Neural progenitor cell (in vitro differentiated cells): ENCODE measurements at places on chromosomes 2 and 18.

DNA sequence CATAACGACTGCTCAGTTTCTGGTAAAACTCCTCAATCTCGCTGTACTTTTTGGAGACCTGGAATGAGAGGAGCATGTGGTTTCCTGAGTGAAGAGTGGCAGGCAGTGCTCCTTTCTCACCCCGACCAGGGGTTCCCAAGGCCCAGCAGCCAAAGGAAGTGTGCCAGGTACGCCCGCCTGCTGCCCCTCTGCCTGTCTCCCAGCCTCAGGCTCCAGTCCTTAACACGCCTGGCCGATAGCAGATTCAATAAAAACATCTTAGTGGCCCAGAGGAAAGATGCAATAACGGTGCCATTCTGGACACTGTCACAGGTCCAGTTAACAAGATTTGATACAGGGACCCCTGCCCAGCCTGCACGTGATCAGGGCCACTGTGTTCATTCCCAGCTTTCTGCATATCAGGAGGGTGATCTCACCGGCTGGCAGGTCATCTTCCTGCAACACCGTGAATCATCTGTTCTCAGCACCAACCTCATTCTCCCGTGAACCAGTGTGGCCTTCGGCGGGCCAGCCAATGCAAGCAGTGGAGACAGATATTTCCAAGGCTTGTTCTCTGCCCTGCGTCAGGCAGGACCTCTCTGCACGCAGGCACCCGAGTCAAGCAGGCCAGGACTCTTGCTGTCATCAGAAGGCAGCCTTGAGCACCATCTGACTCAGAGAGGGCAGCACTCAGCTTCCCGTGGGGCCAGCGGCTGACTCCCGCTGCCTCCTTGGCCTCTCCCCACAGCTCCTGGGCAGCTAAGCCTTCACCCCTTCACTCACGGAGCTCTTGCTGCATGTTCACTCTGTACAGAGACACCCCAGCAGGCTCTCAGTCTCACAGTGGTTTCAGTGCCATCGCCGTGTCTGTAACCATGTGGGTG is 9.5 kb downstream of the HS1BP3 start:
- no peak for DNase-seq

GRCh38 chr2:4942441-4942840 is 749.7 kb upstream of the SOX11 start:
- DNase-seq: no peak

- peak; percentile 84 for DNase-seq
Measured at GRCh38 chr2:231563378-231563961, 29.2 kb upstream of the TEX44 start.

GRCh38 chr2:216109962-216110614 is 940 bp downstream of the XRCC5 start:
- DNase-seq: peak; percentile 39

GRCh38 chr2:220433131-220433530 is 805.7 kb downstream of the SLC4A3 start:
- DNase-seq: no peak

DNA sequence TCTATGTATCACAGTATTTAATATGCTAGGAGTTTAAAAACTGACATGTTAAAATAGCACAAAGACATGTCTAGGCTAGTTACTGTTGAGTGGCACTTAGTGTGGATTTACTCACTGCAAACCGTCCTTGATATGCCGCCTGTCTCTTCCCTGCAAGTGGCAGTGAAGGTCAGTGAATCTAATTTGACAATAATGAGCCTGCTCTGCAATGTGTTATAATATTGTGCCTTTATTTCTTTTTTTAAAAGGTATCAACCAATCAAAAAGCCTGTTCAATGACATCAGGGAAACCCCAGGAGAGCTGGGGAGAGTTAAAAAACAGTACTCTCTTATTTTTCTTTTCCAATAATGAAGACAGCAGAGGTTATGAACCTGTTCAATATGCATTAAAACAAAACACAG is 384.1 kb downstream of the ERBB4 start:
- DNase-seq: no peak

GRCh38 chr2:166256896-166257295 is 118.8 kb downstream of the SCN9A start:
- peak; percentile 3 for DNase-seq

DNA sequence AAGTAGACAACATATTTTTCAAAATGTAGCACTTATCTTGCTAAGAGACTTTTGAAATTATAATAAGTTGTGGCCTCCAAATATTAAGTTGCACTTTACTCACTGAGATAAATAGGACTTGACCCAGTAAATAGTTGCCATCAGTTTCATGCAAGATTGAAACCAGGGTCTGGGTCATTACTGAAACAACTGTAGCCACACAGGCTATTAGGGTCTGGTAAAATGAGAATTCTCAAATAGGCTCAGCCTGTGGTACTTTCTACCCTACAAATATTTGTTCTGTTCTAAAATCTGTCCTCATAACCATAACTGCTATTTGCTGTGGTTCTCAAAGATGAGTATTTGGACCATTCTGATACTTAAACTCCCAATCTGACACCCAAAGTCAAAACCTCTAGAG is 115.4 kb upstream of the STK17B start:
- no peak for DNase-seq

DNA sequence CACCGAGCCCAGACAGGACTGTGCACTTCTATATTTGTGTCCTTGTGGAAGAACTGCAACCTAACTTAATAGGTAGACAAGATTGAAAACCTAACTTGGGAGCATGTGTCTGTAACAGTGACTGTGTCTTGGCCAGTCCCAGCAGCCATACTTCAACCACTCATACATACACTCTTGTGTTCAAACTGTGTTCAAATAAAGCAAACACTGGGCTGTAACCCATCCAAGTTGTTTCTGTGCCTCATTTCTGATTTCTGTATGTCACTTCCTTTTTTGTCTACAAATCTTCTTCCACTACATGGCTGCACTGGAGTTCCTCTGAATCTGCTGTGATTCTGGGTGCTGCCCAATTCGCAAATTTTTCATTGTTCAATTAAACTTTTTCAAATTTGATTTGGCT is 31.0 kb downstream of the MSGN1 start:
- DNase-seq: no peak

DNA sequence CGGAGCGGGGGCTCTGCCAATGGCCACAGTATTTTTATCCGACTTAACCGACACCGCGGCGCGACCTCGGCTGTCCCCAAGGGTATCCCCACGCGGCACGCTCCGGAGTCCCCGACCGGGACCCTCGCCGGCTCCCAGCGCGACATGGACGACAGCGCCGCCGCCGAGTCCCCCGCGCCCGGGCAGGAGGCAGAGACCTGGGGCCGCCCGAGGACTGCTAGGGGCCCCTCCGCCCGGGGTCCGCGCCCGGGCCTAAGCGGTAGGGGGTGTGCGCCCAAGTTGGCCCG is 468 bp downstream of the UXS1 start:
- peak; percentile 47 for DNase-seq

GRCh38 chr18:75304678-75305557 is 94.3 kb downstream of the TSHZ1 start:
- no peak for DNase-seq

- DNase-seq: no peak
Measured at GRCh38 chr2:189050165-189050712, 76.1 kb downstream of the COL3A1 start.

DNA sequence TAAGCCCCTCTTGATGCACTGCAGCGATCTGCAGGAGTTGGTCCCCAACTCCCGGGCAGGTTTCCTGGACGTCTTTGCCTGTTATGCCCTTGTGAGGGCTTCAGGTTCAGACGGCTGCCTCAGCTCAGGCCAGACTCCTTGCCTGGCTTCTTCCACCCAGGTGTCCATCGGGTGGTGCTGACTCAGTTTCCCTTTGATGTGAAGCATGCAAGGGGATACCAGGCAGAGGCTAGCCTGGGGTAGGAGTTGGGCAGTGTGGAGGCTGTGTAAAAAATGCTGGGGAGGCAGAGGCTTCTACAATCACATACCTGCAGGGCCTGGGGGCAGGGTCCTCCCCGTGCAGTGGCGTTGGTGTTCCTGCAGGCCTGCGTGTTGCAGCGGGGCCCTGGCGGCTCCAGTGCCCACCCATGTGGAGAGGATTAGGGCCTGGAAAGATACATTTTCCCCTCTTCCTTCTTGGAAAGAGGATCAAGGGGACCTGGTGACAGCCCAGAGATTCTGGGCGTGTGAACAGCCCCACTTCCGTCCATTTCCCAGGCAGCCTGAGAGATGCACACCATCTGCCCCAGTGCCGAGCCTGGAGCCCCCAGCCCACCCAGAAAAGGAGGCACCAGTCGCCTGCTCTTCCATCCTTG is 338.3 kb downstream of the DYSF start:
- no peak for DNase-seq

DNA sequence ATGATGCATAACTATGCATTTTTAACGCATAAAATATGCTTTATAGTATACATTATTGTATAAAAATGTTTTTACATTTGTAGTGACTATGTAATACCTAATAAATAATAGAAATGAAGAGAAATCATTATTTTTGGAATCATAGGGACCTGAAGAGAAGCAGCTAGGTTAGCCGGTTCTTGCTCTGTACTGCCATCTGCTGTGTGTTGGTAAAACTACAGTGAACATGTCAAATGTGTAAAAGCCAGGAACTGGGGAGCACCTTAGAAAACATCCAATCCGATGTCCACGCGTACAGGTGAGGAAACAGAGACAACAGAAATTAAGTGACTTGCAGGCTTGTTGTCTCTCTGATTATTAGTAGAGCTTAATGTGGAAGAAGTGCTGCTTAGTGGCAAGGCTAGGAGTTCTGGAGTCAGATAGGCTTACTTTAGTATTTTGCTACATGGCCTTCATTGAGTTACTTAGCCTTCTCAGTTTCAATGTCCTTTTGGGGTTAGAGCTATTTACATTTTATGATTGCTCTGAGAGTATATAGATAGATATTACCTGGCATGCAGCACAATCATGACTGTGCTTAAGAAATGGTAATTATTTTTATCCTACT is 386.5 kb downstream of the DLGAP1 start:
- peak; percentile 65 for DNase-seq

DNA sequence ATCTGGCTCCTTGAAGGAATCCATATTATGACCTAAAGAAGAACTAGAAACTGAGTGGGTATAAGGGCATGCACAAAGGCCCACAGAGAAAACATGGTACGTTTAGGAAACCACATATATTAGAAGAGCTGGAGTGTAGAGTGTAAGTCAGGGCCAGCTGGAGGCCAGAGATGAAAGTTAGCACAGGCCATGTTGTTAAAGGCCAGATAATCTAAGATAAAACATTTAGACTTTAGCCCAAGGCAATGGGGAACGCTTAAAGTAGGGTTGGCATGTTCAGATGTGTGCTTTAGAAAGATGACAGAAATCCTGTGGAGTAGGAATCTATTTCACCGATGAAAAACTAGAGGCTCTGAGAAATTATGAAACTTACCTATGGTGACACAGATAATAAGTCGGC is 229.1 kb upstream of the NRP2 start:
- DNase-seq: no peak

- no peak for DNase-seq
Measured at GRCh38 chr2:223076573-223076972, 24.6 kb downstream of the KCNE4 start.

DNA sequence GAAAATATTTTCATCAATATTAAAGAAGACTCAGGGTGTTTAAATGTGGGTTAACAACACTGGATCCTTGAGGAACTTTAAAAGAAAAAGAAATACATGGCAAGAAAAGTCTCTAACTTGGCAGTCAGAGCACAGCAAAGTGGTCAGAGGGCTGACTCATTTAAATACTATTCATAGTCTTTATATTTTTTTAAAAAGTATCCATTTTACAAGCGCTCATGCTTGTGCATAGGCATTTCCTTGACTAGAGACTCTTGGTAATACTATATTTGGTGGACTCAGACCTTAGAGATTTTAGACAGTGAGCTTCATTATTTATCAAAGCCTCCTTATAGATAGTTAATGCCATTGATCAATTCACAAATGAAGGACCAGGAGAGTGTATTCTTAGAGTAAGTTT is 110.2 kb downstream of the ABCA12 start:
- DNase-seq: no peak

GRCh38 chr2:11346023-11346482 is 1.6 kb upstream of the ROCK2 start:
- no peak for DNase-seq

DNA sequence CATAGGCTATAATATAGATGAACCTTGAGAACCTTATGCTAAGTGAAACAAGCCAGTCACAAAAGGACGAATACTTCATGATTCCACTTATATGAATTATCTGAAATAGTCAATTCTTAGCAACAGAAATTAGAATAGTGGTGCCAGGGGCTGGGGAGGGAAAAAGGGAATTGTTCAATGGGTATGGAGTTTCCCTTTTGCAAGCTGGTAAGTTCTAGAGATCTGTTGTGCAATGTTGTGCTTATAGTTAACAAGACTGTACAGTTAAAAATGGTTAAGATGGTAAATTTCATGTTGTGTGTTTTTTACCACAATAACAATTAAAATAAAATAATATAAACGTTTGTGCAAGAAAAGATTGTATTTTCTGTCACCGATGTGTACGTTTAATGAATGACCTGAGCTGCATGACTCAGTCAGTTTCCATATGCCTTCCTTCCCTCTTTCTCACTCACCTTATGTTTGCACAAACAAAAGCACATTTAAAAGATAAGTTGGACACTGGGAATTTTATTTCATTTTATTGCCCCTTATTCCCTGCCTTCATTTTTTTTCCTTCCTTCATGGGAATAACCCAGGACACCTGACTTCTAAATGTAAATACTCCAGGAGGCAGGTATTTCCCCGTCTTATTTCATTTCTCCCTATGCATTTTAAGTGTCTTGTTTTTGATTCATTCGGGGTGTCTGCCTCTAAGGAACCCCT is 143.7 kb upstream of the TTC39C start:
- DNase-seq: no peak

- DNase-seq: no peak
Measured at GRCh38 chr2:85438201-85439024, 19.9 kb downstream of the SH2D6 start.

DNA sequence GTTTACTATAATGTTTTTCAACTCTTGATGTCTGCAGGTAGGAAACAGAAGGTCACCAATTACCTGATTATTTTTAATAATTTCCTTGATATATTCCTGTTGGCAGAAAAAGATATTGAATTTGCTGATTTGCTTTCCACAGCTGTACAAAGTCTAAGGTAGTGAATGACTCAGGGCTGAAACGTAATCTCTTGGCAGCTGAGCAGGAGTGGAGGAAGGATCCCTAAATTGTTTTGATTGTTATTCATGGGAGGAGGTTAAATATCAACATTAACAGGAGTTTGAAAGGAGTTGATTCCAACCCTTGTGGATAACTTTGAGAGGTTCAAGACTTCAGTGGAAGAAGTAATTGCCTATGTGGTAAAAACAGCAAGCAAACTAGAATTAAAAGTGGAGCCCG is 345.2 kb upstream of the SLC8A1 start:
- no peak for DNase-seq

DNA sequence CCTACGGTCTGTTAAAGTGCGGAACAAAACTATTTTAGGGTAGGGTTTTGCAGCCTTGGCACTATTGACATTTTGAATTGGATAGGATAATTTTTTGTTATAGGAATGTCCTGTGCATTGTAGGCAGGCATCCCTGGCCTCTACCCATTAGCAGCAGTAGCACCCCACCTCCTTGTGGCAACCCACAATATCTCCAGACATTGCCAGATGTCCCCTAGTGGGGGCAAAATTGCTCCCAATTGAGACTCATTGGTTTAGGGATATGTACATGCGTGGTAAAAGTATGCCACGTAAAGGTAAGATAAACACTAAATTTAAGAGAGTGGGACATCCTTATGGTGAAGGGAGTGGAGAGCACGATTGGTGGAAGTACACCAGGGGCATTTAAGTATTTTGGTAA is 4.6 kb downstream of the MIB1 start:
- no peak for DNase-seq
